Heart right ventricle (tissue), 16 donors: ENCODE measurements at places on chromosomes 13 and 19. TPM values are rescaled to one million over a fixed set of nuclear protein-coding genes. Genes with fewer than 3 reads are reported as not detected.

GRCh38 chr13:44974056-44974793 is 15.0 kb downstream of the NUFIP1 start:
- no peak for DNase-seq

DNA sequence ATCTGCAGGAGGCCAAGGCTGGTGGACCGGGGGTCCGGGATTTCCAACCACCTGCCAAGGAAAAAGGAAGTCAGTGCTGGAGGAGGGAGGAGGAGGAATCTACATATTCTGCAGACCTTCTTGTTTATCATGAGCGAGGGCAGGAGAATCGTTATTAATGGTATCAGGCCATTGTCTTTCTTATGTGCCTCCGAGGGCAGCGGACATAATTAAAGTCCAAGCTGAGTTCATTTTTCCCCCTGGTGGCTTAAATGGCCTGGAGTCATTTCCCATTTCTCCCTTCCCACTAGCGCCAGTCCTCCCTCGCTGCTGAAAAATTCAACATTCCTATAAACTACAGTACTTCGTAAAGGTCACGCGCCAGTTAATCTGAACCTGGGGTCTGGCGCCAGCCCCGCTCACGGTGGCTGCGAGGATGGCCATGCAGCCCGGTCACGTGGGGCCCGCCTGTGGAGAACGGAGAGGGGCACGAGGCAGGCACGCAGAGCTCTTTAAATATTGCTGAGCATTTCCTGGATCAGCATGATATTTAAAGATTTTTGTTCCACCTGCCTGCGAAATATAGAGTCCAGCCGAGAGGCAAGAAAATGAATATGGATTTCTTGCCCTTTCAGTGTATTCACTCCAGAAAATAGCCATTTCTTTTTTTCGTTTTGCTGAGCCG is 85.2 kb upstream of the PCDH8 start:
- no peak for DNase-seq

GRCh38 chr13:49272296-49272695 is 24.6 kb downstream of the CDADC1 start:
- no peak for DNase-seq

The ACP7 gene
- polyA plus RNA-seq, result not detected

GRCh38 chr13:54029720-54030119 is 1001.1 kb downstream of the OLFM4 start:
- DNase-seq, result no peak
